ENCODE measurements at places on chromosomes 1 and 21.
A peak's percentile ranks its signal among the peaks of the same experiment; 100 is the strongest.

DNA sequence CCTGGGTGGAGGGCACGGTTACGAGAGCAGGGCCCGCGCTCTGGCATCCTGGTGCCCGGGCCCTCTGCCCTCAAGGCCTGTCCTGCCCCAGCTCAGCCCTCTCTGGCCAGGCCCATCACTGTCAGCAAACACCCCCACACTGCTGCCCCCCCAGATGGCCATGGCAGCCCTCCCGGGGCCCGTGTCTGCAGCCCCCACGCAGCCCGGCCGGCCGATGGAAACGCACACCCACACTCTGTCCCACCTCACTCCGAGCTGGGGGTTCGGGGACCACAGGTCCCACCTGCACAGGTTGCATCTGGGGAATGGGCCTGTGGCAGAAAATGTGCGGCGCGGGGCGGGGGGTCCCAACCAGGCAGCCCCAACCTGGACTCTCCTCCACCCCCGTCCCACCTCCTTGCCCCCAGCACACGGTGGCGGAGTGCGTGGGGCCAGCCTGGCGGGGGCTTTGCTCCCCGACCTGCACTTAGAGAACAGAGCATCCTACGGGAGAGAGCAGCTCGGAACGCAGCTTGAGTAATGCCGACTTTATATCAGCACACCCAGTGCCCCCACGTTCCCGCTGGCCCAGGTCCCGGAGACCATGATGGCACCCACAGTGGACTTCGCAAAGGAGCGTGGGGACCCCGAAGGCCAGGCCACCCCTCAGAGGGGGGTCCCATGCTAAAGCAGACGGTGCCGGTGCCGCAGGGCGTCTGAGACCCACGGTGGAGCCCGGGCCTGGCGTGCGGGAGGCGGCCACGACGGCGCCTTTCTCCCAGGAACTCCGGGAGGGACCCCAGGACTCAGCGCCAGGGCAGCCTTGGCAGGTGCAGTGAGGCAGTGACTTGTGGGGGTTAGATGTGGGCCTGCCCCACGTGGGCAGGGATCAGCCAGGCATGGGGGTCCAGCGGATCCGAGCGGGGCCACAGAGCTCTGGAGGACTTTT lies 7.5 kb upstream of the RNF223 start:
- DNase-seq = peak; percentile 18

GRCh38 chr1:173682184-173682583 lies 12.5 kb upstream of the ANKRD45 start:
- DNase-seq = no peak

- no peak for DNase-seq
These were observed 401.3 kb downstream of the HHAT start for GRCh38 chr1:210730023-210730422.

DNA sequence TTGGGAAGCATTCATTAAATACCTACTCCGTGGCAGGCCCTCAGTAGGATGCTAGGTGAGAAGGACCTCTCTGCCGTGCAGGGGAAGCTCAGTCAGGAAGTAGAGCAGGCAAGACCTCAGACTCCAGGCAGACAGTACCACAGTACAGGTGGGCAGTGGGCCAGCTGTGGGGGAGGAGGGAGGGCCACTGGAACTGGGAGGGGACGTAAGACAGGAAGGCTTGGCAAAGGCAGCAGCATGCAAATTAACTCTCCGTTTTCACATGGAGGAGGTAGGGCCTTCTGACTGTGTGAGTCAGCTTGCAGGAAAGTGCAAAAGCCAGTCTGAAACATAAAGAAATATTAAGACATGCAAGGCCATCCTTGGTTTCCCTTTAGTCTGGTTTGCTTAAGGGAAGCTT lies 157.7 kb downstream of the TRIM33 start:
- DNase-seq = peak; percentile 32

DNA sequence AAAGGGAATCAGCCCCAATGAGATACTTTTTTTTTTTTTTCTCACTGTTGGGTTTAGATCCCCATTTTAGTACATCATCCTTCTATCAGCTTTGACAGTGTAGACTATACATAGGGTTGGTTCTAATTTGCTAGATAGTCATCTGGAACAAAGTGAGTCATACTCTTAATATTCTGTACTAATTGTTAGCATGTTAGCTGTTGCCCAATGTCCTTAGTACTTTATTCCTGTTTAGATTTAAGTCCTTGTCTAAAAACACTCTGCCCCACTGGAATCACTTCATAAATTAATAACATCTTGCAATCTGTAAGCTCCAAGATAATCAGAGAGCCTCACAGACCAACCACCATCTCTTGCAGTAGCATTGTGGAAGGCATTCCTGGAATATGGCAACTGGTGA lies 209.8 kb upstream of the KIAA0040 start:
- DNase-seq = no peak

- DNase-seq = no peak
These were observed 69.0 kb downstream of the HMCN1 start for GRCh38 chr1:185803241-185803640.

DNA sequence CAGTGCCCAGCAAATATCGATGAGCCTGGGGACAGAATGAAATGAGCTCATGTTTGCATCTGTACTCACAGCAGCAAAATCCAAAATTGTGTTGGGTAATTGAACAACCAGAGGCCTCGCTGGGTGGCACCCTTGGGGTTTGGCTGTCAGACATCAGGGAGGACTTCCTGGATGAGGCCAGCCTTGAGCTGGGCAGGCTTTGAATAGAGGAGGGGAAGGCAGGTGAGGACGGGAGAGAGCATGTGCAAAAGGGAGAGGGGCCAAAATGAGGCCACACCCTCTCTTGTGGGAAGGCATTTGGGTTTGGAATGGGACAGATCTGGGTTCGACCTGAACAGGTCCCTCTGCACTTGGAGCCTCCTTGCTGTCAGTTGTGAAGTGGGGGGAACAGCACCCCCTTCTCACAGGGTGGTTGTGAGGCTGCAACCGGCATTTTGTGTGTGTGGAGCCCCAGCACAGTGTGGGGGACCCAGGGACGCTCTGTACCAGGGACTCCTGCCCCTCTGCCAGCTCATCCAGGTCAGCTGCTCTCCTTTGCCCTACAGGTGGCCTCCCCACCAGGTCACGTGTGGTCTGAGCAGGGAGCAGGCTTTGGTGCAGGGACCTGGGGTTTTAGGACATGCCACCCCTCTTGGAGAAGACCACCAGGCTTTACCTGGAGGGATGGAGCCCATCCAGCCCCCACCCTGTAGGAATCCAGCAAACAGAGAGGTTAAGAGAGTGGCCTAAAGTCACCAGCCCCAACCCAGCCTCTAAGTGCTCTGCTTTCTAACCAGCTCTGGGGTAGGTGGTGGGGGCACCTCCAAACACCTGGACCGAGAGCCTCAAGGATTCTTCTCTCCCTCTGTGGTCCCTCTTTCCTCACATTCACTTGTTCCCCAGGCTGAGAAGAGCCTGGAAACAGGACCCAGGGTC lies 521.8 kb downstream of the PTPRU start:
- DNase-seq = no peak

GRCh38 chr1:186531561-186532165 lies 70.7 kb upstream of the PDC start:
- no peak for DNase-seq

DNA sequence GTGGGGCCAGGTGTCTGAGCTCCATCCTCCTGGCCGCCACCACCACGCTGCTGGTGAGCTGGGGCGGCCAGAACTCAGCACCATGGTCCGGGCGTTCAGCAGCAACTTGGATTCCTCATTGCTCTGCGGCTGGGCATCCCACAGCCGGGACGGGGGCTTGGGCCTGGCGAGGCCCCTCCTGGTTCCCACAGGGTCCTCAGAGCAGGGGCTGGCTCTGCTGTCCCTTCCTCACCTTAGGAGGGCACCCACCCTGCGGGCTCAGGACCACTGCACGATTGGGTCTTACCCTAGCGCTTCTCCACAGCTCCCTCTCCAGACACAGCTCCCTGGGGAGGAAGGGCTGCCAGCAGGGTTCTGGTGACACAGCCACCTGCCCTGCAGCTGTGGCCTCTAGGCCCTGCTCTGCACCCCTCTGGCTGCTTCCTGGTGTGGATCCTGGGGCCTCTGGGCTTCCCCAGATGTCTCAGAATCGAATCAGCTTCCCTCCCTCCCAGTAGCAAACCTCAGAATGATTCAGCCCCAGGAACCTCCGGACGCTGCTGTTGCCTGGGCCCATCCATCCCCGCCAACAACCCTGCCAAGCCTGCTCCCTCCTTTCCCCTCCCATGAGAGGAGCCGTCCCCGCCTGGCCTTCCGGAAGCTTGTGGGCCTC lies 25.0 kb downstream of the CRYAA start:
- DNase-seq = no peak

DNA sequence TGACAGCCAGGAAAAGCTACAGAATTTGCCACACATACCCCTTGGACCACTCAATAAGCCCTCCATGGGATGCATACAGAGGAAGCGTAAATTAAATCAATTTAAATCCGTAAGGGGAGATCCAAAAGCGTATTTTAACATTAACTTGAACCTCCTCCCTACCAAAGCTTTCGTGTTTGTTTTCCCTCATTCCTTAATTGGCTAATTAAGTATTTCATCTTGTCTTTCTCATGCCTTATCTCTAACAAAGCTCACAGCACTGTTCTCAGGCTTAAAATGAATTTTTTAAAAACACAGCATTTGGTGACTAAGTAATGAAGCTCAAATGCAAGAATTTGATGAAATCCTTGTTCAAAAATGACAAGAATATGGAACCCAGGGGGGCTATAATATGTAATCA lies 3.1 kb downstream of the PTPN14 start:
- no peak for DNase-seq

- no peak for DNase-seq
These were observed 111.7 kb upstream of the IRF2BP2 start for GRCh38 chr1:234721476-234722269.

GRCh38 chr1:223429821-223430220 lies 36.6 kb downstream of the CCDC185 start:
- no peak for DNase-seq

DNA sequence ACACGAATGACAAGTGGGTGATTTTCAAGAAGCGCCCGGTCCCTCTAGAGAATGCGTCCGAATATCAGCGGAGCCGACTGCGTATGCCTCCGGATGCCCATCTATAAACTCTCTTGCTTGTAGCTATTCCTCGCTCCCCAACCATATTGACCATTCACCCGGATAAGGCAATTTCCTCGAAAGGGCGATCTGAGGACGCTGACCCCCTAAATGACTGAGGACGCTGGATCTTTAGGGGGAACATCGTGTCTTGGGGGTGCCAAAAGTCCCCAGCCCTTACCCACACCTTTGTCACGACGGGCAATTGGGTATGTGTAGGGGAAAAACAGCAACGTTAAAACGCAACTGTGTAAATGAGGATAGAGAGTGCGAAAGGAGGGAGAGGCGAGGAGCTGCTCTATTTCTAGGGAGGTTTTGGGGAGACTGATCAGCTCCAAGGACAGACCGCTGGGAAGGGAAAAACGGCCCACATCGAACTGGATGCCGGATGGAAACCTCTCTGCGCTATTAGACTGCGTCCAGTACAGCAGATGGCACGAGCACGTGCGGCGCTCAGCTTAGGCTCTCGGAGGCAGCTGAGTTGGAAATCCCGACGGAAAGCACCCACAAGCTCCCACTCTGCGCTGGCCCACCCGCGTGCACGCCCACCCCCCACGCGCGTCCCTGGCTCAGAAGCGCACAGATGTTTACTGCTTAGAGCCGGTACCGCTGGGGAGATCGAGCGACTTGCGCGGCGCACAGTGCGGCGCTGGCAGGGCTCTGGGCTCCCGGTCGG lies 2.9 kb upstream of the PRRX1 start:
- DNase-seq = no peak

- no peak for DNase-seq
These were observed 1.5 kb upstream of the NHLH1 start for GRCh38 chr1:160365325-160365724.

- no peak for DNase-seq
These were observed 784.5 kb upstream of the NEGR1 start for GRCh38 chr1:73066866-73067265.

- DNase-seq = no peak
These were observed 254.0 kb downstream of the BRINP2 start for GRCh38 chr1:177424744-177425143.

DNA sequence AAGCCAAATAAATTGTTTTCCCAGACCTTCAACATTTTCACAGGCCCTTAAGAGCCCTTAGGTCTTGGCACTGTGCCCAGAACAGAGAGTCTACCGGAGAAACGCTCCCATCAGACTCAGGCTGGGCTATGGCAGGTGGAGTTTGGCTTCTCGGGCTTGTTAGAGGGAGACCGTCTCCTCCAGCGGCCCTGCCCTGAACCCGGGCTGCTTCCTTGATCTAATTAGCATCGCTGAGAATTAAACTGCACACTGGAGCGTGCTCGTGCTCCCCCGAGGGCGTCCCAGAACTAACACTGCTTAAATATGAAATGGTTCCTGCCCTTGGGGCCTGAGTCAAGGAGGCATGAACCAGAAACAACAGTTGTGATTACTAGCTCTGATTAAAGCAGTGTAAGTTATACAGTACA lies 634.4 kb downstream of the MATN1 start:
- no peak for DNase-seq

- DNase-seq = no peak
These were observed 98.2 kb downstream of the PTPN14 start for GRCh38 chr1:214453109-214453722.

- no peak for DNase-seq
These were observed 191.2 kb downstream of the GRIK1 start for GRCh38 chr21:29748391-29749167.

GRCh38 chr1:240555524-240555923 lies 56.4 kb downstream of the GREM2 start:
- no peak for DNase-seq

DNA sequence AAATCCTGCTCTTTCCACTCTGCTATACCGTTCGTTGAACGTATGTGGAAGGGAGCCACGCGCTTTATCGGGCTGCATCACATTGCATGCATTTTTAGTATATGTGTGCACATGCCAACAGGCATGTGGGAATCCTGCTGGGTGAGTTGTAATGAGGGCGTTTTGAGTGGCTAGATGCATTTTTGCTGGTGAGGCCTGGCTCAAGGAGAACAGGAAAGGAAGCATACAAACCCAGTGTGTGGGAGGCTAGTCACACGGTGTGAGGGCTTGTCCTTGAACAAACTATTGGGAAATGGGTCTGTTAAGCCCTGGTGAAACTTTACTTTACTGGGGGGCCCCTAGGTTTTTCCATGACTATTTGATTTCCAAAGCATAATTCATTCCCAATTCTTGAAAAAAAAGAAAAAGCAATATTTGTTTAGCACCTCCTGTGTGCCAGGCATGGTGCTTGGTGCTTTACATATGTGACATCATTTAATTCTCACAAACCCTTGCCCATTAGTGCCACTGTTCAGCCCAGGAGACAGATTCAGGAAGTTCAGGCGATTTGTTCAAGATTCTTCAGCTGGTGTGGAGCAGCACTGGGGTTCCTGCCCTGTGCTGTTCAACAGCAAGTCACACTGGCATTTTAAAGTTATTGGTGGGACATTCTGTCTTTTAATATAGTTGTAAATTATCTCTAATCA lies 25.6 kb upstream of the JUN start:
- DNase-seq = no peak

GRCh38 chr1:66532798-66533783 lies 862 bp upstream of the SGIP1 start:
- DNase-seq = no peak

DNA sequence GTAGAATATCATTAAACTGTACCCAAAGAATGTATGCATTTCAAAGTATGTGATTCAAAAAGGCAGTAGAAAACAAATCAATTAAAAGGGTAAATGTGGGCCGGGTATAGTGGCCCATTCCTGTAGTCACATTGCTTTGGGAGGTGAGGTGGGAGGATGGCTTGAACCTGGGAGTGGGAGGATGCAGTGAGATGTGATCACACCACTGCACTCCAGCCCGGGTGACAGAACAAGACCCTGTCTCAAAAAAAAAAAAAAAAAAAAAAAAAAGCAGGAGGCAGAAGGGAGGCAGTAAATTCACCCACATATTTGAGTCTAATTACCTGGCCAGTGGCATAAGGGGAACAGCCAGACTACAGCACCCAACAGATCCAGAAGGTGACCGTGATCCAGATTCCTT lies 17.9 kb upstream of the PRSS38 start:
- DNase-seq = no peak
